ENCODE measurements at places on chromosomes 4 and X.

GRCh38 chrX:11143931-11144678, 33.0 kb downstream of the HCCS start:
- no peak for DNase-seq

DNA sequence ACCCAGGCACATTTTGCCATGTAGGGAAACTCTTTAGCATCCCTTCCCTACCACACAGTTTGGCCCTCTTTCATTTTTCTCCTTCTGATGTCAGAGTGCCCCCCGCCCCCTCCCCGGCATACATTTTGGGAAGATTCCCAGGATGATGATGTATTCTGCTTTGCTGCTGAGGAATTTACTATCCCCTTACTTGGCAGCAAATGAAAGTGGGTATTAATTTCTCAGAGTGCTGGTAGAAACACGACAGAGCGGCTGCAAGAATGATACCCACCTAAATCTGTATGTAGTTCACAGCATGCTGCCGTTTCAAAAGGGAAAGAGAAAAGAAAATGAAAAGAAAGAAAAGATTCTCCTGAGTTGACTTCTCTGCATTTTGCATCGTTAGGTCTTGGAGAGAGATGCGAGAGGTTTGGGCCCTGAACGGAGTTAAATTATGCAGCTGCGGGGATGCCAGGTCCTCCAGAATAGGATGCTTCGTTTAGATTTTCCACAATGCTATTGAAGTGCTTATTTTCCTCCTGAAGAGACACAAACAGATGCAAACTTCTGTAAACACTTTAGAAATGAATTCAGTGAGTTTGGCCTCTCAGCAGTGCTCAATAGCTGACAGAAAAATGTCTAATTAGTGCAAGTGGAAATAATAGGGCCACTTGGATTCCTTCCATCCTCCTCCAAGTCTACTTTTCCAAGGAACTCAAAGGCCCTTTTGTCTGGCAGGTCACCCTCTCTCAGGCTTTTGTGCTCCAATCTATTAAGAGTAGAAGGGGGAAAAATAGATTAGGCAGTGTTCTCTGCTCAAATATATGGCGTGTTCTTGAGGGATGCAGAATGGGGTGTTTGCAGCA, 106.2 kb downstream of the ALPK1 start:
- no peak for DNase-seq

- DNase-seq: peak; percentile 56
Measured at GRCh38 chr4:1204828-1205585, 32.6 kb upstream of the SPON2 start.

DNA sequence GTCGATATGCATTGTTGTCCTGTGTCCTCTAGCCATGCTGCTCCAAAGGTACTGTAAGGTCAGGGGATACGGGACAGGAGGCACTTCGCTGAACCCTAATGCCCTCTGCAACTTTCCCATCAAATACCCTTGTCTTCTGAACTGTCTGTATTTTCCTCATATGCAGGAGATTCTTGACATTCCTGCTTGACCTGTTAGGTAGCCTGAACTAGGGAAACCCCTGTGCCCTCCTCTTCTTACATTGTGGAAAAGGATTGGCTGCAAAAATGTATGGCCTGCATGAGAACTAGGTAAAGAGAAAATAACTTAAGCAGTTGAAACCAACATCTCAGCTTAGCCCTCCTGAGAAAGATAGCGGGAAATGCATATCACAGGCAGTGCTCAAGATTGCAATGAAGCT, 11.4 kb downstream of the RTL8B start:
- no peak for DNase-seq

Data from psoas muscle (tissue), 8 donors.